ENCODE measurements at places on chromosomes 6 and 20.
A peak's percentile ranks its signal among the peaks of the same experiment; 100 is the strongest.

GRCh38 chr20:16283307-16283706, 289.9 kb downstream of the KIF16B start:
- DNase-seq = no peak

GRCh38 chr6:30810813-30811339, 66.5 kb upstream of the IER3 start:
- peak; percentile 62 for DNase-seq

DNA sequence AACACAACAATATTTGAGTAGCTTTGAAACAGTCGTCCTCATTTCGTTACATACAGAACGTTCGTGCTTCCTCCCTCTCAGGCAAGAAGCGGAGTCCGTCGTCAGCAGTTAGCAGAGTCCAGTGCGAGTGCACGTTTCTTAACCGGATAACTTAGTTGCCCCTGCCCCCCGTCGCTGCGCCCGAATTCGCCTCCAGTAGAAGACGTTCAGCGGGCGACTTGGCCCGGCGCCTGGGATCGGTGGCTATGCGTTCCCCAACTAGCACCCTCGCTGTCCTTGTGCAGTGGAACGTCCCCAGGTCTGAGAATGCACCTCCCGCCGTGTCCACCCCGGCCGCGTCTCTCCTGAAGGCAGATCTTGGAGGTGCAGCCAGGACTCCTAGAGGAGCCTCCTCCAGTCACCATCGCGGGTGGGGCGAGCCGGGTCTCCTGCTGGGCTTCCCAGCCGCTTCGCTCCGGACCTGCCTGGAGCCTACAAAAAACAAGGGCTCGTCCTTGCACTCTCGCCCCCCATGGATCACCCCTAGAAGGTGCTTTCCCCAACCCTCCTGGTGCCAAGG, 910 bp upstream of the PCSK2 start:
- DNase-seq = no peak

- DNase-seq = no peak
Observed at GRCh38 chr20:1741309-1742048, 83.9 kb upstream of the SIRPG start.

DNA sequence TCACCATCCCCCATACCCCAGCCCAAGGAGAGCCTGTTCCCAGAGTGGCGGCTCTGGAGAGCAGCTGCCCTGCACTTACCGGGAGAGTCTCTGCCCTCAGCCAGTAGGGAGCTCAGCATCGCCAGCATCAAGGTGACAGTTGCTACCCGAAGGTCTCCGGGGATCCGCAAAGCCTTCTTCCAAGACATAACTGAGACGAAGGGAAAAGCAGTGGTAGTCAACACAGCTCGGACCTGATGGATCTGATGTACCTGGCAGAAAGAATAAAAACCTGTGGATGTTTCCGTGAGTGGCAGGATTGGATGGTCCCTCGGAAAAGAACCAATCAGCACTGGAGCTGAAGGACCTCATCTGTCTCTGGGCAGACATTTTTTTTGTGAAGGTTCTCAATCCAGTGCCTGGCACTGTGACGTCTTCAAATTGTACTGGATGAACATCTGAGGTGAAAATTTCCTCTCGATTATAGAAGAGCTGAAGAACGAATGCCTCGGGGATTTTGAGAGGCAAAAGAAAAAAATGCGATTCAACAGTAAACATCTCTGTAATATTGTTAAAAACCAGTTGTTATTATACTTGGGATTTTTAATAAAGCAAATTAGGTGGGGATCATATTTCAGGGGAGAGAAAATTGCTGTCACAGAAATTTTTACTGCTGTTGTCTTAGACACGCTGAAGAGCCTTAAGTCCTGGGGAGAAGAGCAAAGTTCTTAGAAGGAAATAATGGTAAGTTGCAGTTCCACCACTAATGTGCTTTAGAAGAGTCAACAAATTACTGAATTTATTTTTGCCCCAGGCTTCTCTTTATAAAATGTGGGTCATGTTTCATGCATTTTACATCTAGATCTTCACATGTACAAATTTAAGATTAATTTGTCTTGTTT, at the start of gene HLA-DQB1:
Gene HLA-DQB1 (minus strand): TSS at position 238 of the 881 bp plus-strand sequence. CDS start 50 bp downstream, at position 188.
- DNase-seq = peak; percentile 82

- no peak for DNase-seq
Observed at GRCh38 chr20:4122926-4123325, 107.6 kb upstream of the RNF24 start.

DNA sequence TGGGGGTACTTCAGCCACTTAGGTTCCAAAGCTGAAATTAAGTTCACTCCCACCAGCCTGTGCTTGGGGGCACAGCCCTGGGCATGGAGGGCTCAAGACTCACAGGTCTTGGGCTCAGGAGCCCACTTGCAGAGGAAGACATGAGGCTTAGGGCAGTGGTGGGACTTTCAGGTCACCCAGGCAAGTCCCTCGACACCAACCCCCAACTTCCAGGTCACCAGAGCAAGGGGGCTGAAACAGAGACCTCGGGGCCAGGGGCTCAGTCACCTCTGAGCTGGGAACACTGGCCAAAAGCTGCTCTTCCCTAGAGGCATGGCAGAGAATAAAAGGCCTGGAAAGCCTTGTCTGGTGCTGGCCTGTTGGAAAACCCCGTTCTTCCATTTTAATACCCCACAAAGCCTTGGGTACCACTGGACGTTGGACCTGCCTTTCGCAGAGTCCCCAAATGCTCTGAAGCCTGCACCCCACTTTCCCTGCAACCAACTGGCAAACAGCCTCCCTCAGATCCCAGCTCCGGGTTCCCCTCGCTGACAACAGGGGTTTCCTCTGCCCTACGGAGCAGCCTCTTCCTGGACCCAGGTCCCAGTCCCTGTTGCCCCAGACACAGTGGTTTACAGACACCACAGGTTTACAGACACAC, 160.9 kb upstream of the PMEPA1 start:
- DNase-seq = no peak

DNA sequence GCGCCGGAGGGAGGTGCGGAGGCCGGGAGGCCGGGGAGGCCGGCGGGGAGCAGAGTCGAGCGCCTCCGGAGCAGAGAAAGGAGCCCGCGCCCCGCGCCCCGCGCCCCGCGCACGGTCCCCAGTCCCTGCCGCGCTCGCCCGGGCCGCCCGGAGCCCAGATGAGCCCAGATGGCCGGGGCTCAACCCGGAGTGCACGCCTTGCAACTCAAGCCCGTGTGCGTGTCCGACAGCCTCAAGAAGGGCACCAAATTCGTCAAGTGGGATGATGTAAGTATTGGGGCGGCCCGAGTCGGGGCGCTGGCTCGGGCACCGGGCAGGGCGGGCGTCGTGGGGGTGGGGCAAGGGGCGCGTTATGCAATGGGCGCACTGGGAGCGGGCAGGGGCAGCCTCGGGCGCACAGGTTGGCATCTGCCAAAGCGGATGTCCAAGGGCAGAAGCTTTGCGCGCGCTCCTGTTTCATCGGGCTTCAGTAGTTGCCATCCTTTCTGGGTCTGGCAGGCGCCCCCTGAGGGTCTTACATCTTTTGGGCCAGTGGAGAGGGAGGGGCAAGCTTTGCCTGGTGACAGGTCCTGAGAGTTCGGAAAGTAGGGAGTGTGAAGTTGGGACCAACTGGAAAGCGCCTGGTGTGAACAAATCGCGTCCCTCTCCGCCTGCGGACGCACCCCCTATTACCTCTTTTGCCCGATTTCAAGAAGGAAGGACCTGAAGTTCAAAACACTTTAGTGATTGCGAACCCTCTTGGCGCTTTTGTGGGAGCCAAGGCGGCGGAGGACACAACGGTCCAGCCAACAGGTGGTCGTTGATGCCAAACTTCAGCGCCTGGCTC, 631 bp downstream of the PLCB1 start:
- DNase-seq = peak; percentile 32

DNA sequence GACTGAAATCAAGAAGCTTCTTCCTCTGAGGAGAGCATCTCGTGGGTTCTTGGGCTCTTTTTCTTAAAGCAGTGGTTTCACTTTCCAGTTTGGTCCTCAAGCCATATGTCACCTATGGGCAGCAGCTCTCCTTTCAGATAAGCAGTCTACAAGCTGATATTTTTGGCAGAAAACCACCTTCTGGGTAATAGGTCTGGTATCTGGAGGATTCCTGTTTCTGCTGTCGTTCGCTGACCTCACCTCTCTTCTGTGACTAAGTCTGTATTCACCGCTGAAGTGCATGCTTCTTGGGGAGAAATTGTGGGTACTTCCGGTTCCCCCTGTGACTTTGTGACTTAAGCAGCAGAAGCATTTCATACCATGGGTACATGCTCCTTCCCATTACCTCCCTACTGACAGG, 193.6 kb downstream of the EDN1 start:
- peak; percentile 57 for DNase-seq

DNA sequence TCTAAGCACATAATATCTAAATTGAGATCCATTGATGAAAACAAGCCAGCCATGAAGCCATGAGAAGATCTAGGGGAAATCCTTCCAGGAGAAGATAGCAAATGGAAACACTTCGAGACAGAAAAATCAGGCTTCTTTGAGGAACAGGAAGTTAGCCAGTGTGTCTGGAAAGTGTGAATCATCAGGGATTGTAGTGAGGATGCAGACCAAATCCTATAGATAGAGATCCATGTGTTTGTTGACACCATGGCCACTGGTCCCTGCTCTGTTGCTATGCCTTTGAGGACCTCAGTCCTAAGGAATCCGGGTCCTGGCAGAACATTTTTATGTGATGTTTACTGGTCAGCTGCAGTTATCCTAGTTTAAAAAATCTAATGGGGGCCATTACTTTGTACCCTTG, 6.6 kb upstream of the ELOVL2 start:
- DNase-seq = no peak

DNA sequence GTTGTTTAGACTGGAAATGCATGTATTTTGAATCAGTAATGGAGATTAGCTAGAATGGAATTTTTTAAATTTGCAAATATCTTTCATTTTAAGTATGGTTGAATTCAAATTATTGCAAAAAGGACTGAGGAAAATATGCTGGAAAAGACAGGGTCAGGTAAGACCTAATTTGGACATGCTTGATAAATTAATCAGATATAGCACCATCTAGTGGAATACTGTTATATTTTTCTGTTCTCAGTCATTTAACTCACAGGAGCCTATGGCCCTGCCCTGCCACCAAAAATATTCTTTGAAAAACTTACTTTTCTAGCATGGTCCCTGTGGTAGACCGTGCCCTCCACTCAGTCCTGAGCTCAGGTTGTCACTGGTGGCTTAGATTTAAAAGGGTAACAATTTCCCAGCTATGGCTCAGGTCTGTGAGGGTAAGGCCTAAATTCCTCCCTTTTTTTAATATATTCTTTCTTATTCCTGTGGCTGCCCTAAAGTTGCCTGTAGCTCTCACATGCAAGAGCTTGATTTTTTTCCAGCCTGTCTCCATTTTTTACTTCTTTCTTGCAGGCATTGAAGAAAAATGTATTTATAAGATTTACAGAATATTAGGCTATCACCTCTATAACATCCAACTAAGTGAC, 25.3 kb upstream of the KIAA1586 start:
- DNase-seq = peak; percentile 17

GRCh38 chr20:4920131-4920530, 81.2 kb downstream of the SLC23A2 start:
- DNase-seq = no peak

GRCh38 chr20:8858181-8858787, 210.6 kb upstream of the PLCB4 start:
- DNase-seq = no peak

DNA sequence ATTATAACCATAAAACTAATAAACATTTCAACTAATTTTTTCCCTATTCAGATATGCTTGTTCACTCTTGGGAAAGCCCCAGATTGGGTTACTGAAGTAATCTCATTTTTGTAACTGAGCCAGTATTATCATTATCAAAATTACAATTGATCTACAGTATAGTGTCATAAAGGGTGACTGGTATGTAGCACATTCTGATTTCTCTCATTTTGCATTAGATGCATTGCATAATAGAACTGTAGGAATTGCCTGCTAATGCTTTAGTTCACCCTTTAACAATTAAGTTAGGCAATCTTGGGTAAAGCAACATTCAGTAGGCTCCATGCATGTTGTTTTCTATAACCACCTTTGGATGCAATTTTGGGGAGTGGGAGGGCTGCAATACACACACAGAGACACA, 150.8 kb upstream of the FLRT3 start:
- no peak for DNase-seq

DNA sequence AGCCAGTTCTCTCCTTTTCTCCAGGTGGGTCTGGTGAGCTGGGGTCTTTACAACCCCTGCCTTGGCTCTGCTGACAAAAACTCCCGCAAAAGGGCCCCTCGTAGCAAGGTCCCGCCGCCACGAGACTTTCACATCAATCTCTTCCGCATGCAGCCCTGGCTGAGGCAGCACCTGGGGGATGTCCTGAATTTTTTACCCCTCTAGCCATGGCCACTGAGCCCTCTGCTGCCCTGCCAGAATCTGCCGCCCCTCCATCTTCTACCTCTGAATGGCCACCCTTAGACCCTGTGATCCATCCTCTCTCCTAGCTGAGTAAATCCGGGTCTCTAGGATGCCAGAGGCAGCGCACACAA, 765 bp upstream of the CFB start:
- no peak for DNase-seq

DNA sequence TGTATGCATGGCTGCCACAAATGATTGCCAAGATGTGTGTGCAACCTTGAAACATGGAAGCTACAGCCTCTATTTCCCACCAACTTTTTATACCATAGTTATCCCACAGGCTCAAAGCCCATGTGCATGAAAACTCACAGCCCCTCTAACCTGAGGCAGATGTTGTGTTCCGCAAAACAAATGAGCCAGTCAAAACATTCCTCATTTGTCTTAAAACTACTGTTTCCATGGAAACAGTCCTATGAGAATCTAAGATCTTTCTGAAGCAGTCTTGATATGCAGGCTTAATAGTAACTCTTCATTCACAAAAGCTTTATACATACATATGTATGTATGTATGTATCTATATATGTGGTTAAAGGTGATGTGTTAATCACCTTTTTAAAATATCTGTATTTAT, 31.2 kb upstream of the MANEA start:
- DNase-seq = no peak

DNA sequence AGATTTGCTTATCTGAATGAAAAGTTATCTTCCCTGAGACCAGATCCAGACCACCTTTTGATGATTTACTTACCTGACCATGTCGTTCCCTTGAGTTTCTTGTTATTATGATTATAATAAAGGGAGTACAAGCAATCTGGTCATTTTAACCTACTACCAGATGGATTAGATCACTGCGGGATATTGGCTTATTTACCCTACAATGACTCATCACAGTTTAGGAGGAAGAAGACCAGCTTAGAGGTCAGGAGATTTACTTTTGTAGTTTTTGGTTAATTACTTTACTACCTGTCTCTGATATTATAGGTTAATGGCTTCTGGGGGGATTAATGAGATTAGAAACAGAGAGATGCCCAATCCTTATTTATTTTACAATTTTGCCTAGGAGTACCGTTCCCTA, 10.7 kb downstream of the PKIB start:
- DNase-seq = no peak

DNA sequence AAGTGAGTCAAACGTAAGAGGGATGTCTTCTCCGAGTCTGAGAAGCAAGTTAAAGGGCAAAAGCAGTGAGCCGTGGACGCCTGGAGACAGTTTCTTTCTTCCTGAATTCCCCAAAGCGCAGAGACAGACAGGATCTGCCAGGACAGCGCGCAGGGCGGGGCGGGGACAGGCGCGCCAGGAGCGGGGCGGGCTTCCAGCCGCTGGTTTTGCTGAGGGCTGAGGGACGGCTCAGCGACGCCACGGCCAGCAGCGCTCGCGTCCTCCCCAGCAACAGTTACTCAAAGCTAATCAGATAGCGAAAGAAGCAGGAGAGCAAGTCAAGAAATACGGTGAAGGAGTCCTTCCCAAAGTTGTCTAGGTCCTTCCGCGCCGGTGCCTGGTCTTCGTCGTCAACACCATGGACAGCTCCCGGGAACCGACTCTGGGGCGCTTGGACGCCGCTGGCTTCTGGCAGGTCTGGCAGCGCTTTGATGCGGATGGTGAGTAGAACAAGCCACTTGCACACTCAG, at the start of gene SCGN:
Gene SCGN (plus strand): TSS at position 209 of the 509 bp plus-strand sequence. CDS start 189 bp downstream, at position 398.
- DNase-seq = peak; percentile 5

GRCh38 chr20:53900380-53900999, 169.9 kb downstream of the BCAS1 start:
- no peak for DNase-seq

All from GM06990 (cell line).